ENCODE measurements at places on chromosomes 12 and 14.

- no peak for DNase-seq
Observed at GRCh38 chr14:76235628-76236027, 83.9 kb downstream of the GPATCH2L start.

- DNase-seq: no peak
Observed at GRCh38 chr14:52738409-52738808, 8.4 kb downstream of the STYX start.

DNA sequence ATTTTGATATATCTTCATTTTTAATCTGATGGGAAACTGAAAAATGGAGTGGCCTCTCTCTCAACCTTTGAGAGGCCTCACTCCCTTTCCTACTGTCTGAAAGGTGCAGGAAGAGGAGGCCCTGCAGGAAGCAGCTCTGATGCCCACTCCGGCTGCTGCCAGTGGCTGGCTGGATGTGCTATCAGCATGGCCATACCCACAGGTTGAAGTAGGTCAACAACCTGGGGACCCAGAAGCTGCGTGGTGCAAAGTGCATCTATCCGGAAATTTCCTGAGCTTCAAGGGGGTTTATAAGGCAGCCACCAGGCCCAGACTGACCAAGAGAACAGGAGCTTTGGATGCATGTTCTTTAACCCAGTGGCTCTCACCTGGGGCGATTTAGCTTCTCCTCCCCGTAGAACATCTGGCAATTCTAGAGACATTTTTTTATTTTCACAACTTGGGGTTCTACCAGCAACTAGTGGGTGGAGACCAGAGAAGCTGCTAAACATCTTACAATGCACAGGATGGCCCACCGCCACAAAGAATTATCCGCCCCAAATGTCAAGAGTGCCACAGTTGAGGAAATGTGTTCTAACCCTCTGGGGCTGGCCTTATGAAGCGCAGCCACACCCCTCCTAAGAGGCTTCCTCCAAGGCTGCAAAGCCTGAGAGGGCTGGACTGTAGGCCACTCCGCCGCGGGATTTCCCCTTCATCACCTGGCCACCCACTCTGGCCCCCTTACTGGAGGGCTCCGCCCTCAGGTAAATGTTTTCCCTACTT is 8.2 kb upstream of the BATF start:
- no peak for DNase-seq

DNA sequence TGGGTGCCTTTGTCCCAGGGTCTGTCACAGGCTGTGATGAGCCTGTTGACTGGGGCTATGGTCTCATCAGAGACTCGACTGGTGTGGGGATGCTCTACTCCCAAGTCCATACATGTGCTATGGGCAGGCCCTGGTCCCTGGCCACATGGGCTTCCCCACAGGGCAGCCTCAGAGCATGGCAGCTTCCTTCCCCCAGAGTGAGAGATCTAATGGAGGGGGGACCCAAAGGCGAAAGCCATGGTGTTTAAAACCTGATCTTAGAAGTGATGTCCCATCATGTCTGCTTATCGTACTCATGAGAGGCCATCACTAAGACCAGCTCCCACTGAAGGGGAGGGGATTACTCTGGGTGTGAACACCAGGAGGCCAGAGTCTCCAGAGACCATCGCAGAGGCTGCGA is 279.0 kb upstream of the RTL1 start:
- DNase-seq: no peak

GRCh38 chr12:1117970-1118563 is 127.0 kb downstream of the ERC1 start:
- DNase-seq: peak; percentile 51

DNA sequence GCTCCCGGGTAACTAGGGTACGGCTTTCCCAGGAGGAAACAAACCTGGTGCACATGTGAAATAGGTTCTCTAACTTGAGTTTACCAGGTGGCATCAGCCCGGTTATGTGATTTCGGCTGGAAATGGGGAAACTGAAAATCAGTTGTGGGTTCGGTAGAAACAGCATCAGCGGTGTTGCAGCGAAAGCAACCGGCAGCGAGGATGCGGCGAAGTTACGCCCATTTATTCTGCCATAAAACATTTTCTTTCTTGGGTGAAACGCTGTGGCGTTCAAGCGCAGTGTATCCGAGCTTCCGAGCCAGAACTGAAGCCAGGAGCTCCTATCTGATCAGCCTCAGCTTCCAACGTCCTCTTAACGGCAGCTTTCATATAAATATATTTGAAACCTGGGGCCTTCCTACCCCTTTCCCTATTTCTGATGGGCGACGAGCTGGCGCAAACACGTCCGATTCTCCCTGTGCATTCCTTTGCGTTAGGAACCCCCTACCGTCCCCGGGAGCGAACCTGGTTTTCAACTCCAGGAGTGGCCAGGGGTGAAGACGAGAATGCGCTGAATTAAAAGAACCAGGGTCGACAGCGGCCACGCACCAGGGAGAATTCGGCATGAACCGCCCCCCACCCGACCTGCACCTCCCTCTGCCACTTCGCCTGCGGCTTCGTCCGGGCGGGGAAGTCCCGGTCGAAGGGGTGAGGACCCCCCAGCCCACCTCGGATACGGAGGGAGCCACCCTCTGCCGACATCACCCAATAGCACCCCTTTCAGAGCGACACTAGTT is 1.6 kb downstream of the DPF3 start:
- DNase-seq: no peak

Data from MV-4-11 (cell line).